Stimulated activated CD8-positive, alpha-beta memory T cell treated with anti-CD3 and anti-CD28 coated beads, Interleukin-2, amount 100 ng/mL, for 1 hour (primary cell): ENCODE measurements at places on chromosomes 6 and 20.

- no peak for DNase-seq
Observed at GRCh38 chr20:61166324-61166723, 85.7 kb upstream of the CDH4 start.

GRCh38 chr6:6752129-6752528, 163.6 kb downstream of the LY86 start:
- no peak for DNase-seq

GRCh38 chr6:168920289-168920688, 333.4 kb downstream of the THBS2 start:
- DNase-seq = no peak

DNA sequence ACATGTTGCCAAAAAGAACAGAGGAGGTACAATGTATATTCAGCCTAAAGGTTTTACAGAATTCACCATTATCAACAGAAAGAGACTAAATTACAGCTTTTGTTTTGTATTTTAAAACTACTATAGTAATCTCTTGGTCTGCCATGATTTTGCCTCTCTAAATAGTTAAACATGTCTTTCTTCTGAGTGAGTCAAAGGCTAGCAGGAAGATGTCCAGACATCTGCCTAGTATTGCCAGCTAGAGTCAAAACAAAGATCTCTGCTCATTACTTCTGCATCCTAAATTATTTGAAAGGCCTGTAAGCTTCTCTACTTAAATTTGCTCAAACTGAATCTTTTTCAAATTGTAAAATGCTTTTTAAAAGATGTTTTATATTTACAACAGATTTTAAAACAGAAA, 8.8 kb downstream of the ASF1A start:
- no peak for DNase-seq

GRCh38 chr6:35911871-35912653, 8.8 kb downstream of the SRPK1 start:
- no peak for DNase-seq

DNA sequence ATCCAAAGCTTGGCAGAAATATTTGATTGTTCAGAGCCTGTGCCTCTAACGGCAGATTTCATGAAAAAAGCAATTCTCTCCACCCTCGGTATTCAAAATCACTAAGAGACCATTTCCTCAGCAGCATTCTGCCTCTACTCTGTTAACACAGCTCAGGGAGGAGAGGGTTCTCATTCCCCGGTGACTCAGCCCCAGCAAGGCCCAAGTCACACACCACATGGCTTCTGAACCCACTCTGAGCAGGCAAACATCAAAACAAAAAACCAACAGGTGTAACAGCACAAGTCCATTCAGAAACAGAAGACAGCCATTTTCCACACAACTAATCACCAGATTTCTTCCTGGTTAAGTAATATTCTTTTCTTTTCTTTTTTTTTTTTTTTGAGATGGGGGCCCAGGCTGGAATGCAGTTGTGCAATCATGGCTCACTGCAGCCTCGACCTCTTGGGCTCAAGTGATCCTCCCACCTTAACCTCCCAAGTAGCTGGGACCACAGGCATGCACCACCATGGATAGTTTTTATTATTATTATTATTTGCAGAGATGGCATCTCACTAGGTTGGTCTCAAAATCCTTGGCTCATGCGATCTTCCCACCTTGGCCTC, 55.4 kb downstream of the GFOD1 start:
- no peak for DNase-seq

DNA sequence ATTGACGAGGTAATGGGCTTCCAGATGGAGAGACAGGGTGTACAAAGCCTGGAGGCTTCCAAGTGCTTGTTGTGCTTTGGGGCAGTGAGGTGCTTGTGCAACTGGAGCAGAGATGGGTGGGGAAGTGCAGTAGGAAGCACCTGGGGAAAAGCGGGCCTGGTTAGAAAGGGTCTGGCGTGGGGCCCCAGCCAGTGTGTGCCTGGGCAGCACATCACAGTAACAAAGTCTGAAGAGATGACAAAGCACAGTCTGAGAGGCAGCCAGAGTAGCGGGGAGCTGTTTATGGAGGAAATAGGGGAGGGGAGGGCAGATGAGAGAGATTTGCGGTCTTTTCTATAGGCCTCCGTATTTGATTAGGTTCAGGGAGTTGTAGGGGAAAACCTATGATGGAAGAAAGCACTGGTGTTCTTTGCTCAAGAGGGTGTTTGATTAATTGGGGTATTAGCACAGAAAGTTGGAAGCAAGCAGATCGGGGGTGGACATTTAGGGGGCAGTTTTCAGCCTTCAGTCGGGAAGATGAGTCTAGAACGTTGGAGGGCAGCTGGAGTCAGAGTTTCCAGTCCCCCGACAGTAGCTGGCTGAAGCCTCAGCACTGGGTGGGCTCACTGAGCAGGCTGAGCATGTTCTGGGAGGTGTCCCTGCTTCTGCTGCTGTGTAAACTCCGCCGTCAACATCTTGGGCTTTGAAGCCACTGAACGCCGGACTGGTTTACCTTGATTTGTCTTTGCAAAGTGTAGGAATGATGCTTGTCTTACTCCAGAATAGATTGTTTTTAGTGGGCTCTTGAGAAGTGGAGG, 15.5 kb upstream of the MROH8 start:
- no peak for DNase-seq

DNA sequence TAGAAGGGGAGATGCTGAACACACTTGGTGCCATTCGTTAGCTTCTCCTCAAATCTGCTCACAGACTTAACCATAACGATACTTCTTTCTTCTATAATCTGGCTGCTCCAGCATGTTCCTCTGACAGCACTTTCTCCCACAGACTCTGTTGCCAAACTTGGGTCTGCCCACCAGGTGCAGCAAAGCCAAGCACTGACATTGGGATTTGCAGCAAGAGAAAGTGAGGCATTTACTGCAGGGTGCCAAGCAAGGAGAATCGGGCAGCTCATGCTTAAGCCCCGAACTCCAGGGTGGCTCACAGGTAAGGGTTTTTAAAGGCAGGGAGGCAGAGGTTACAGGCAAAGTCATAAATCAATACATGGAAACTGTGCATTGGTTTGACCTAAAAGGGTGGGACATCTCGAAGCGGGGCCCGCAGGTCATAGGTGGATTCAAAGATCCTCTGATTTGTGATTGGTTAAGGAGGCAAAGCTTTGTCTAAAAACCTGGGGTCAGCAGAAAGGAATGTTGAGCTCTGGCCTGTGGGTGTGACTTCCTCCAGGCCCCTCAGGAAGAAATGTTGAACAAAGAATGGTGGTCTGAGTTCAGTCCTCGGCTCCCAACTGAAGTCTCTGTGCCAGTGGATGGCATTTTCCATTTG, 25.1 kb upstream of the PNPLA1 start:
- DNase-seq = no peak

DNA sequence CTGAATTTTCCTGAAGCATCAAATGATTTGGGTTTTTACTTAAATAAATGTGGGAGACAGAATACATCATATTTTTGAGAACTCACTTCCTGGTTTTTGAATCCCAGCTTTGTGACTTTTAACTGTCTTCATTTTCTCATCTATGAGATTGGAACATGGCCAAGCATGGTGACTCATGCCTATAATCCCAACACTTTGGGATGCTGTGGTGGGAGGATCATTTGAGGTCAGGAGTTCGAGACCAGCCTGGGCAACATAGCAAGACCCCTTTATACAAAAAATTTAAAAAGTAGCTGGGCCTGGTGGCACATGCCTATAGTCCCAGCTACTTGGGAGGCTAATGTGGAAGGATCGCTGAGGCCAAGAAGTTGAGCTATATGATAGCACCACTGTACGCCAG, 122.3 kb downstream of the QKI start:
- DNase-seq = no peak

DNA sequence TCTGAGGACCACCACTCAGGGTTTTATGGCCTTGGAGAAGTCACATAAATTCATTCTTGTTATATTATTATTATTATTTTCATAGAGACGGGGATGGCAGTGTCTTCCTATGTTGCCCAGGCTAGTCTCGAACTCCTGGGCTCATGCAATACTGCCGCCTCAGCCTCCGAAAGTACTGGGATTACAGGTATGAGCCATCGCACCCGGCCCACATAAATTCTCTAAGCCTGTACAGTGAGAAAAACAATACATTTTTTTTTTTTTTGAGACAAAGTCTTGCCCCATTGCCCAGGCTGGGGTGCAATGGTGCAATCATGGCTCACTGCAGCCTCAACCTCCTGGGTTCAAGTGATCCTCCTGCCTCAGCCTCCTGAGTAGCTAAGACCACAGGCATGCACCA, 753 bp upstream of the FASTKD5 start:
- no peak for DNase-seq

- DNase-seq = no peak
Observed at GRCh38 chr6:111379831-111380230, 103.2 kb downstream of the REV3L start.

DNA sequence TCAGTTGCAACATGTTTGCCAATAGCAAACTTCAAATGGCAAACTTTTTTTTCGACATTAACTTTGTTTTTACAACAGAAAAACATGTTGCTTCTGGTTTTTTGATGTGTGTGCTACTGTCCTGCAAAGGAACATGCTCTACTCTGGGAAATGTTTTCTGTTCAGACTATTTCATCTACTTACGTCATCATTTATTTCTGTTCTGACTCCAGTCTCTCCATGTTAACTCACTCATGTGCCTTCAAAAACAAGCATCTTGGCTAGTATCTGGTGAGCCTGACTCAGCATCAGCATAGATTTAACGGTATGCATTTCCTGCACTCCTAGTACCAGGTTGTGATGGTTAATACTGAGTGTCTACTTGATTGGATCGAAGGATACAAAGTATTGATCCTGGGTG, 36.1 kb upstream of the MAP7 start:
- no peak for DNase-seq

DNA sequence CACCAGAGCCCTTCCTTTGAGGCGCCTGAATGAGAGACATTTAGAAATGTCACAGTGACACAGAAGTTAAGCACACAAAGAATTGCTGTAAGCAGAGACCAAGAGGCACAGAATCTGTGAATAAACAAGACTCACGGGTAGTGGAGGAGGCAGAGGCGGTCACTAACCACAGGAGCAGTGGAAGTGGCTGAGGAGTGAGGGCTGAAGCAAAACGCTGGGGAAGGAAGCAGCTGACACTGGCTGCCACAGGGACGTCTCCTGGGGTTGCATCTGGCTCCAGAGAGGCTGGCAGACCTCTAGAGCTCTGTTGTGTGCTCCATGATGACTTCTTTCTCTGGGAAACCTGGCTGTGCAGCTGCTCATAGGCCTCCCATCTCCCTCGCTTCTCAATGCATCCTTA, 65.0 kb upstream of the SLC2A12 start:
- no peak for DNase-seq

- no peak for DNase-seq
Observed at GRCh38 chr20:48154040-48154765, 368.9 kb upstream of the SULF2 start.
